ENCODE measurements at places on chromosomes 12 and 14.

DNA sequence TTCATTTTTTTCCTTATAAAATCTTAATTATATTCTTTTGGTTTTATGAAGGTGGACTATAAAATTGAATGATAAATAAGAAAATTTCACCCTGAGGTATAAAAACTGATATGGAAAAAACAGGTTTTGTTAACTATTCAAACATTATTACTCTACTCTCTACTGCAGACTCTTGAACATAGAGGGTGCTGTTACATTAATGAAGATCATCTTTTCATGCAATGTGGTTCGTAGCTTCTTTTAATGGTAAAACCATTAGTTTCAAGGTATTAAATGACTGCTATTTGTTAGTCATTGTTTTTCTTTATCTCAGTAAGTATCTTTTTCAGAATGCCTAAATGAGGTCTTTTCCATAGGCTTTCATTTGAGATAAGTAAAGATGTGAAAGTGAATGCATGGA is 510.4 kb downstream of the SLC16A7 start:
- DNase-seq, result no peak

DNA sequence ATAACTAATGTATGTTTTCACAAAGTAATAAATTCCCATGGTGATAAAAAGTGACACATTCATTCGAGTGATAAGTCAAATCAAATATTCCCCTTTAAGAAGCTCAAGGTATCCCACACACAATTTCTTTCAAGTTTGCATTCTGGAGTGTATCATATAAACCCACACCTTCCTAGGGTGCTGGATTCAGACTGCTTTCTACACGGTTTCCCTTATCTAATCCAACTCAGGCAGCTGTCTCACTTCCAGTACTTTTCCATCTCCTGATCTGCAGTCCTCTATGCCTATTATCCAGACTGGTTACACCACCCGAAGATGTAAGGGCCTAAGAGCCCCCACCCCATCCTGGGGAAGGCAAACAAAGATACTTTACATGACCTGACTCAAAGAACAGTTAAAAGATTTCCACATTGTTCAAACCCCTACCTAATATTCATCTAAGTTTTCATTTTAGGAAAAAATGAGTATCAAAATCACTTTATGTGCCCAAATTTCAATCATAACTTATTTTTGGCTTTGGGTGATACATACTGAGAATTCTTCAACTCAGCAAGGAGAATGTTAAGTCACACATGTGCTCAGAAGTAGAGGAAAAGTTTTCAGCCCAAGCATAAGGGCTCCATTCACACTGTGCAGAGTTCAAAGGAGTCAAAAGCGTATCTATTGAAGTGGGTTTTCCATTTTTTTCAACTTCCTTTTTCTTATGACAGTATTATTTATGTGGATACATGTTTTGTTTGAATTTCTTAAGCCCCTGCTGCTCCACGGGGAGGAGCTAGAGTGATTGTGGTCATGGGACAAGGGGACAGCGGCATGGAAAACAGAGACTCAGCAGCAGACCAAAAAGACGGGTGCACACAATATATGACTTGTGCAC is 41.8 kb downstream of the CORO1C start:
- DNase-seq, result no peak

GRCh38 chr12:119147847-119148448 is 30.8 kb upstream of the HSPB8 start:
- no peak for DNase-seq

DNA sequence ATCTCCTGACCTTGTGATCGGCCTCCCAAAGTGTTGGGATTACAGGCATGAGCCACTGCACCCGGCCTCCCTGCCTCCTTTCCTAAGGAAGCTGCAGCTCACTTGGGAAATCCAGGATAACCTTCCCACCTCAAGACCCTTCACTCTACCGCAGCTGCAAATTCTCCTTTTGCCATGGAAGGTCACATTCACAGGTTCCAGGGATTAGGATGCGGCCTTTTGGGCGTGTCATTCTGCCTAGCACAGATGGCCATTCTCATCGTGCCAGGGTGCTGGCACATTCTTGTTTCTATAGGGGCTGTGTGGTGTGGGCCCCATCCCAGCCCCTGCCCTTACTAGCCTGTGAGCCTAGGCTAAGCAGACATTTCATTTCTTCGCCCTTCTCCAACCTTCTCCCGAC is 219.9 kb downstream of the CHST11 start:
- no peak for DNase-seq

- DNase-seq, result no peak
These were observed 8.9 kb upstream of the PFDN5 start for GRCh38 chr12:53286448-53286847.

- DNase-seq, result no peak
These were observed 48.1 kb upstream of the SMCO2 start for GRCh38 chr12:27398466-27398865.

- no peak for DNase-seq
These were observed 48.7 kb downstream of the CPM start for GRCh38 chr12:68884251-68884650.

DNA sequence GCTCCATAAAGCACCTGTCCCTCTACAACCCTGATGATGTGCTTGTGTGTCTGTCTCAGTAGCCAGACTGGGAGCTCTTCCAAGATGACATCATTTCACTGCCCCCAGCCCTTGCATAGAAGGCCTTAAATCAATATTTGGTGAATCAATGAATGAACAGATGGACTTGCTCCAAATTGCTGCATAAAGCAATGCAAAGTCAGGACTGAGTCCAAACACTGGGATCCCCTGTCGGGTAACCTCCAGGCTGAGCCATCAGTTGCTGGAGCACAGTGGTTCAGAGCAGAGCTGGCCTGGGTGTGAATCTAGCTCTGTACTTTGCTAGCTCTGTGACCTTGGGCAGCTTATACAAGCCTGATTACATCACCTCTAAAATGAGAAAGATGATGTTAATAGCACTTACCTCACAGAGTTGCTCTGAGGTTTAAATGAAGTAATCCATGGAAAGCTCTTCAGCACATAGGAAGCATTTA is 120.3 kb upstream of the VASH1 start:
- no peak for DNase-seq

DNA sequence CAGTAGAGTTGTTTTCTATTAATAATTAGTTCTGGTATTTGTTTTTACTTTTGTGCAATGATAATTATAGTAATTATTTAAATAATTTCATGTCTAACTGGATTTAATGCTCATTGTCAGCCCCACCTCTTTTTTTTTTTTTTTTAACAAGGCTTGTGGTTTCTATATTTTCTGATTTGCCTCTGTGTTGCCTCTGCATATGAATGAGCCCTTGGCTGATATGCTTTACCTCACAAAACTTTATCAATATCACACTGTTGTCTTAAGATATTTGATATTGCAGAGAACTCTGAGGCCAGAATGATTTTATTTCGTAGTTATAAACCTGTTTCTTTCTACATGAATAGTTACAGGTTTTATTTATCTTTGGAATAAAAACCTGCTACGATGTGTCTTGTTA is 116.2 kb upstream of the ATP2B1 start:
- no peak for DNase-seq

DNA sequence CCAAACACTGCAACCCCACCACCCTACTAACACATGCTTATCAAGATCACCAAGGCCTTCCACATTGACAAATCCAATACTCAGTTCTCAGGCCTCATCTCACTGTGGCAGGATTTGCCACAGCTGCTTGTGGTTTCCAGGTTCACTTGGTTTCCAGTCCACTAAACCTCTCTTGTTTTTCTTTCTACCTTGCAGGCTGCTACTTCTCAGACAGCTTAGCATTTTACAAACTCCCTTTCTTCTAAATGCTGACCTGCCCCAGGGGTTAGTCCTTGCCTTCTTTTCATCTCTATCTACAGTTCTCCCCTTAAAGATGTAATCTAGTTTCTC is 84.1 kb downstream of the BCAT1 start:
- DNase-seq, result no peak

GRCh38 chr12:90036637-90037036 is 328.0 kb upstream of the ATP2B1 start:
- DNase-seq, result no peak

GRCh38 chr12:4829161-4829792 is 80.4 kb upstream of the KCNA1 start:
- no peak for DNase-seq

GRCh38 chr12:89765959-89766824 is 57.6 kb upstream of the ATP2B1 start:
- DNase-seq, result no peak

DNA sequence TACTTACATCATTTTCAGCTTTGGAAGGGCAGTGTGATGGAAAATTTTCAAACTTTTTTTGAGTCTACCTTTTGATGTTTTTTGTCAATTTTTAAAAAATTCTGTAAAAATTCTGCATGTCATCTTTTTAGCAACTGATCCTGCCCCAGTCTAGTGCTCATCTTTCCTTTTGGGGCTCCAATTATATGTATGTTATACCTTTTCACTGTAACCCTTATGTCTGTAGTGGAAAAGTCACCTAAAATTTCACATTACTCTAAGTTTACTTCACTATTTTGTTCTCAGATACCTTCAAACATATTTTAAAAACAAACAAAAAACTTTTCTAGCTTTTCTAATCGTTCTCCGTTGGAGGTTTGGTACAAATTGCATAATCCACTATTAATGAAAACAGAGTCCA is 32.5 kb upstream of the MYRFL start:
- no peak for DNase-seq

DNA sequence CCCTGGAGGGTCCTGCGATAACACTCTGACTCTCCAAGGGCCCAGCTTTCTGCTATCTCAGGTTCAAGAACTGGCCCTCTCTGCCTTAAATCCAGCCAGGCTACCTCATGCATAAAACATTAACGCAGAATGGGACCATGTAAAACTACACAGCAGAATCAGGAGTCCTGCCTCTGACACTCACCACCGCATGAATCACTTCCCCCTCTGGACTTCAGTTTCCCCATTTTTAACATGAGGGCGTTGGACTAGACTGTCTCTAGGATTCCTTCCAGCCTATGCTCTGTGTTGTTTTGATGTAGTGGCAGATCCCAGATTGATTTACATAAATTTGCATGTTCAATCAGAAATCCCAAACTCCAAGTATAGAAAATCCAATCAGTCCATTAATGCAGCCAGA is 3.3 kb downstream of the NCKAP5L start:
- no peak for DNase-seq

GRCh38 chr14:68580096-68580645 is 212.7 kb downstream of the ZFP36L1 start:
- DNase-seq, result no peak

- DNase-seq, result no peak
These were observed 112.5 kb downstream of the FOXN3 start for GRCh38 chr14:89304561-89304960.
